Stimulated activated CD8-positive, alpha-beta memory T cell treated with anti-CD3 and anti-CD28 coated beads, Interleukin-7, amount 100 ng/mL, for 4 hours (primary cell): ENCODE measurements at places on chromosomes 2 and 18.

DNA sequence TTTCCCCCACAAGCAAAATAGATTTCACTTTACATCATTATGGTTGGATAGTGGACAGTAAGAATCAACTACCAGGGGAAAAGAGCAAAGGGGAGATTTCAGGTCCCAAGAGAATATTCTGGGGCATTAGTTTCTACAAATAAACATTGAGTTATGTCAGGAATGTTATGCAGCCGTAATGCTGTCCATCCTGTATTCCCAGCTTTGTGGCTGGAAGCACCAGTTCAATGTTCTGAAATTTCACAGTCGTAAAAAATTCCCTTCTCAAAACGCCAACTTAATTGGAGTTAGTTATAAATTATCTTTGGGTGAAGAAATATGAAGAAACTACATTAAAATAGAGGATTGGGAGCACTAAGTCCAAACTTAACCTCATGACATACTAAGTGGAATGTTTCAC lies 141.5 kb upstream of the FIGN start:
- DNase-seq: no peak

DNA sequence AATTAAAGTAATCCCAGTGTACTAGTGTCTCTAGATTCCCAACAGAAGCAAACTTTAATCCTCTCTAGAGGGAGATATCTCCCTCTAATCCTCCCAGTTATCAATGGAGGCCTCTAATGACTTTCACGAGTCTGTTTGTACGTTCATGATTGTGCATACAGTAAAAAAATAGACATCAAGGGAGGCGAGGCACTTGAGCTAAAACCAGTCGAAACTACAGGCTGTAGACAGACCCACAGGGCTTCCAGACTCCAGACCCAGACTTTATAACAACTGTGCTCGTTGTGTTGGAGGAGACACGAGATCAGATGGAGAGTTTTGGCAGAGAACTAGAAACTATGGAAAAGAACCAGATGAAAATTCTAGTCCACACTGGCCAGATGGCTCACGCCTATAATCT lies 7.0 kb downstream of the DGKD start:
- DNase-seq: no peak

- no peak for DNase-seq
These were observed 365.5 kb upstream of the KLHL29 start for GRCh38 chr2:23019476-23019875.

GRCh38 chr2:182887753-182888415 lies 21.4 kb upstream of the FRZB start:
- no peak for DNase-seq

DNA sequence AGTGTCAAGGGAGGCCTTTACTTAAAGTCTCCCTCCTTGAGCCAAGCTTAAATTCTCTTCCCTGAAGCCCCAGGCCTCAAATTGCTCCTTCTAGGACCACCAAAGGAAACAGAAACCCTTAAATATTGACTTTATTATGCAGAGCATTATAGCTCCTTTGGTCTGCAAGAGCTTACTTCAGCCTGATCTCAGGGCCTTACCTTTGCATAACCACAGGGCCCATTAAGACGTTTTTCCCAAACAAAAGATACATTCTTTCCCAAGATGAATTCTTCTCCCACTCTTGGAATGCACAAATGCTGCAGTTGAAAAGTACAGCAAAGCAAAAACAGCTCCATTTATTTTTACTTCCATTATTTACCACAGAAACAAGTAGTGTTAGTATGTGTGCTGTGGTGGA lies 130.8 kb downstream of the B3GNT2 start:
- DNase-seq: no peak

- no peak for DNase-seq
These were observed 75.1 kb downstream of the FSIP2 start for GRCh38 chr2:185813707-185814106.

DNA sequence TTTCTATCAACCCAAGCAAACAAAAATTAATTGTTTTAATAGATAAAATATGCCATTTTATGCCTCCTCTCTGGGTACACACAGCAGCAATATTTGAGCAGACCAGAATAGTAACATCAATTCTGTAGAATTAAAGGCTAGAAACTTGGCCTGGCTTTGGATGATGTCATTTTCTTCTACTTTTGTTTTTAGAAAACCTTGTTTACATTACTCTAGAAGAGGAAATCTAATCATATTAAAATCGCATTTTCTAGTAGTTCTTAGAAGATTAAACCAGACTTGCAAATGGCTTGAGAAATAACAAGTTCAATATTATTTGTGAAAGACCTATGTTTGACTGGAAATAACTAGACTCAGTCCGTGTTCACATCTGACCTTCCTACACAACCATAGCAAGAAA lies 102.3 kb upstream of the RFX8 start:
- no peak for DNase-seq

GRCh38 chr2:230664128-230664527 lies 48.5 kb upstream of the CAB39 start:
- DNase-seq: no peak
